Mesenchymal stem cell (in vitro differentiated cells and primary cell): ENCODE measurements at places on chromosomes 3 and 15.

DNA sequence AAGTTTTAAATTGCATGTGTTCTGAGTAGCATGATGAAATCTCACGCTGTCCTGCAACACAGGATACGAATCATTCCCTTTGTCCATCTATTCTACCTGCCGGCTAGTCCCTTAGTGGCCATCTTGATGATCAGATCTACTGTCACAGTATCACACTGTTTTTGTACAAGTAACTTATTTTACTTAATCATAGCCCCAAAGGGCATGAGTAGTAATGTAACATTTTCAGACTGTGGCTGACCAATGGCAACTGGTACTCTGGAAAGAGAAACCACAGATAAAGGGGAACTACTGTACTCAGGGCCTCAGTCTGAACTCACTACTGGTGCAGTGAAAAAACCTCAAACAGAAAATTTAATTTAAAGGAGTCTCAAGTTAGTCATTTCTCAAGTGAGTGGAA lies 127.3 kb upstream of the MRPL3 start:
- DNase-seq, result no peak

GRCh38 chr3:128609294-128609693 lies 41.3 kb downstream of the RPN1 start:
- DNase-seq, result no peak

DNA sequence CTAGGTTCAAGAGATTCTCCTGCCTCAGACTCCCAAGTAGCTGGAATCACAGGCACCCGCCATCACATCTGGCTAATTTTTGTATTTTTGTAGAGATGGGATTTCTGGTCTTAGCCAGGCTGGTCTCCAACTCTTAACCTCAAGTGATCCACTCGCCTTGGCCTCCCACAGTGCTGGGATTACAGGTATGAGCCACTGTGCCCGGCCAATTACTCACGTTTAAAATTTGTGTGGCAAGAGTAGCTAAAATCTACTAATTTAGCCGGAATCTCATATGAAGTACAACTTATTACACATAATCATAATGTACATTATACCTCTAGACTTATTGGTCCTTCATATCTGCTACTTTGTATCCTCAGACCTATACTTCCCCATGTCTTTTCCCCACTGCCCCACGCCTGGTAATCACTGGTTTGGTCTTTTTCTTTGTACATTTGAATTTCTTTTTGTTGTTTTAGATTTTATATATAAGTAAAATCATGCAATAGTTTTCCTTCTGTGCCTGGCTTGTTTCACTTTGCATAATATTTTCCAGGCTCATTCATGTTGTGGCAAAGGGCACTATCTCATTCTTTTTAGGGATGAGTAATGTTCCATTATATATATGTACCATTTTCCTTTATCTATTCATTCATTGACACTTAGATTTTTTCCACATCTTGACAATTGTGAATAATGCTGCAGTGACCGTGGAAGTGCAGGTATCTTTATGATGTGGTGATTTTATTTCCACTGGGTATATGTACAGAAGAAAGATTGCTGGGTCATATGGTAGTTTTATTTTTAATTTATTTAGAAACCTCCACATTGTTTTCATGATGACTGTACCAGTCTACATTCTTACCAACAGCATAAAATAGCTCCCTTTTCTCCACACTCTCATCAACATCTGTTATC lies 605.0 kb upstream of the CBLB start:
- no peak for DNase-seq

- no peak for DNase-seq
Observed at GRCh38 chr3:194070220-194070633, 65.7 kb upstream of the HES1 start.

- DNase-seq, result peak; percentile 22
Observed at GRCh38 chr15:36960179-36960946, 140.0 kb downstream of the MEIS2 start.

- no peak for DNase-seq
Observed at GRCh38 chr3:33750211-33750548, 32.1 kb upstream of the CLASP2 start.

- peak; percentile 50 for DNase-seq
Observed at GRCh38 chr3:107068980-107069379, 308.3 kb upstream of the CCDC54 start.

GRCh38 chr15:66131200-66131599 lies 122.3 kb downstream of the MEGF11 start:
- no peak for DNase-seq

DNA sequence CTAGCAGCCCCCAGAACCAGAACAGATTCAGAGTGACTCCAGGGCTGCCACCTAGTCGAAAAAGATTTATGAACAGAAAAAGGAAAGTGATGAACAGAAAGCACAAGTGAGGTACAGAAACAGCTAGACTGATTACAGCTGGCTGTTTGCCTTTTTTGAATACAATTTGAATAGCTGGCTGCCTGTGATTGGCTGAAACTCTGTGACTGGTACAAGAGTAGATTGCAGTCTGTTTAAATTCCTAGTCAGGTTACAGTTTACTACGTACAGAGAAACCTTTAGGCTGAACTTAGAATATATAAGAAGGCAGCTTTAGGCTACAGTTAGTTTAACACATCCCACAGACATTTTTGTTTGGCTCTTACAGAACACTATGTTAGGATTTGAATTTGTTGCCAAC lies 10.0 kb downstream of the CCDC13 start:
- DNase-seq, result no peak

DNA sequence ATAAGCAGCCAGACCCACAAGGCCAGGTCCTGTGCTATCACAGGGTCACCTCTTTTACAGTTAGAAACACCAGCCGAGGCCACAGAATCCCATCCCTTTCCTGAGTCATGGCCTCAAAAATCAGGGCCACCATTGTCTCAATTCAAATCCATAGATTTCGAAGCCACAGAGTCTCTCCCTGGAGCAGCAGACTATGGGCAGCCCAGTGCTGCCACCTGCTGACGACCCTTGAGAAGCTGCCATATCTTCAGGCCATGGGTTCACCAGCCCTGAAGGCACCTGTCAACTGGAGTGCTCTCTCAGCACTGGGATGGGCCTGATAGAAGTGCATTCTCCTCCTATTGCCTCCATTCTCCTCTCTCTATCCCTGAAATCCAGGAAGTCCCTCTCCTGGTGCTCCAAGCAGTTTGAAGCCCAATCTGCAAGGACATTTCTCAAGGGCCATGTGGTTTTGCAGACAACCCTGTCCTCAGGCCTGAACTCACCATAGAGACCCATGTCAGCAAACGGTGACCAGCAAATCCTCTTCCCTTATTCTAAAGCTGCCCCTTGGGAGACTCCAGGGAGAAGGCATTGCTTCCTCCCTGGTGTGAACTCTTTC lies 39.6 kb downstream of the TGM4 start:
- DNase-seq, result peak; percentile 66

GRCh38 chr3:78022232-78022631 lies 982.3 kb downstream of the ROBO2 start:
- DNase-seq, result no peak

DNA sequence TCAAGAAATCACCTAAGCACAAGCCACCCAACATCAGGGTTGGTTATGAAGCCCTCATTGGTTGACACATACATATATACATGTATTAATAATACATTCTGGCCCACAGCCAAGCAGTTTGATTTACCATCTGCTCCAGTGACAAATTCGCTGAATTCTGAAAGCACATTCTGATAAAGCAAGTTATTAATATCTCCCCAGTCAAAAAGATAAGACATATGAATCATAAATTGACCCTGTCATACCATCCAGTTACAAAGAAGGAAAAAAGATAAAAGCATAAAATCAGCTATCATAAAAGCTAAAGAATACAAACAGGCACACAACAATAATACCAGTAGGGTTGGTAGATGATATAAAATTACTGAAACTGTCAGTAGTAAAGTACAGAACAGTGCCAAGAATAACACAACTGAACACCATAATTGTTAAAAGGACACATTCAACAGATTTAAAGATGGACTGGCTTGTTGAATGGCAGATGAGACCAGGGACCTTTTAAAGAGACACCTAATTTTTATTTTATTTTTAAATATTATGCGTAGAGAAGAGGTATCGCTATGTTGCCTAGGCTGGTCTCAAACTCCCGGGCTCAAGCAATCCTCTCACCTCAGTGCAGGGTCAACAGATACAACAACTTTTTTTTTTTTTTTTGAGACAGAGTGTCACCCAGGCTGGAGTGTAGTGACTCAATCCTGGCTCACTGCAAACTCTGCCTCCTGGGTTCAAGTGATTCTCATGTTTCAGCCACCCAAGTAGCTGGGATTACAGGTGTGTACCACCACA lies 7.7 kb downstream of the SNX4 start:
- peak; percentile 16 for DNase-seq

DNA sequence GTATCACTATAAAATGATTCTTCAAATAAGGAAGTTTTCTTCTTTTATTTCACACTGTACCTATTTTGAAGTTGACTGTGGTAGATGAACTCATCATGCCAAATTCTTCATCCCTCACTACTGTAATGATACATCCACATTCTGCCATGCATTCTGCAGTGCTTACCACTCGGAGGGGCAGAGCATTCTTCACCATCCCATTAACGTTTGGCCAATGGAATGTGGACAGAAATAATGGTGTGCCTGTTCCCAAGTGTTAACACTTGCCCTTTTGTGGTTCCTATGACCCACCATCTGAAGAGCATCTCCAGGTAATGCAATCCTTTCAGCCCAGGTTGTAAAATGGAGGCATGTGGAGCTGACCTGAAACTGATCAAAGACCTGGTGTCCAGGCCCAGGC lies 18.6 kb downstream of the GOLIM4 start:
- no peak for DNase-seq

DNA sequence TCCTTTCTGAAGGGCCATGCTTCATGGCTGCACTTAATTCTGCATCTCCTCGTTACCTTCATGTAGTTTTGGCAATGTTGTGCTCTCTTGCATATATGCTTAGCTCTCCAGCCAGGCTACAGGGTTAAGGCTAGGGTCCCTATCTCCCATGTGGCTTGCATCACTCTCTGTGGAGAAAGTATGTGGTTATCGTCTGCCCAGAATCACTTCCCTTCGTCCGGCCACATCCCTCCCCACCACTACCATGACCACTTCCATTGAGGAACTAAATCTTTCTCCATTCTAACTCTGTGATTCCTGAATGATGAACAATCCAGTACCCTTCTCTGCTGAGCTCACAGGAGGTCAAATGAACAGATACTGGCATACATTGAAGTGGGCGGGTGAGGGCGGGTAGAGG lies 34.0 kb downstream of the WWTR1 start:
- DNase-seq, result no peak

GRCh38 chr15:74489518-74490338 lies 28.8 kb upstream of the UBL7 start:
- DNase-seq, result peak; percentile 56

DNA sequence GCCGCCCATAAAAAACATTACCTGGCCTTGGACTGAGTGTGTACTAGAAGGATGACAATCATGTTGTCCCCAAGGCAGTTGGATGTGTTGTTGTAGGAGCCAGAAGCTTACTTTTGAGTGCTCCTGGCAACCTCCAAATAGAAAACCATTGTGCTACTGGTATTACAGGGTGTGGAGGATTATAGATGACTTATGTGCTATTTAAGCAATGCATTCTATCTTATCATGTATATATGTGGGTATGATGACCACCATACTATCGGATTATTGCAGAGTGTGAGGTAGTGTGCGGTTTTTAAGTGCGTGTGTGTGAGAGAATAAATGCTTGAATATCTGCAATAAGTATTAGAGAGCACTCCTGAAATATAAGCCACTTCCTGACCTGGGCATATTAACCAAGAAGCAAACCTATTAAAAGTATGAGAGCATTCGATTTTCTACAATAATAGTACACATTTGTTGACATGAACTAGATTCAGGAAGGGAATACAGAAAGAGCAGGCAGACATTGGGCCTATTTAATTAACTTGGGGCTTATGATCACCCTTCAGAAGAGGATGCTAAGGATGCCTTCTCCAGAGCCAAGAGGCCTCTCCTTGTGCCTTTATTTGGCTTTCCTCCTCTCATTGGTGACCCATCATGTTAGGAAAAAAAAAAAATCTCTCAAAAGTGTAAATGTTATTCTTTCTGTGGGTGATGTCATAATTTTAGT lies 11.7 kb upstream of the MBNL1 start:
- no peak for DNase-seq

- peak; percentile 98 for DNase-seq
Observed at GRCh38 chr3:10366651-10367101, 45.8 kb upstream of the SEC13 start.

DNA sequence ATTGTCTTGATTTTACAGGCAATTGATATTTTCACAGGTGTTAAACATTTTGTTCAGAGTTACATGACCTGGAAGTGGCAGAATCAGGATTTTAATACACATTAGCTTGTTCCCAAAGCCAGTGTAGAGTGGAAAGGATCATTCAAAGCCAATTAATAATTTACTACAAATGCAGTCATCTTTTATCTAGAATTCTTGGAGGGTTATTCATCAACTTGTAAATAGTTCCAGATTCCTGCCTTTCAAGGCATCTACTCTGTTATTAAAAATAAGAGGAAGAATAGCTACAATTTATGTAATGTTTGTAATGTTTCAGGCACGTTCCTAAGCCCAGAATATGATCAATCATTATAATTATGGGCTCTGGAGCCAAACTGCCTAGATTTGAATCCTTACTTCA lies 358.5 kb downstream of the ZNF385D start:
- no peak for DNase-seq

- DNase-seq, result no peak
Observed at GRCh38 chr3:197366301-197367044, 68.1 kb upstream of the DLG1 start.

- peak; percentile 87 for DNase-seq
Observed at GRCh38 chr15:100093211-100094126, 248.3 kb downstream of the ADAMTS17 start.

DNA sequence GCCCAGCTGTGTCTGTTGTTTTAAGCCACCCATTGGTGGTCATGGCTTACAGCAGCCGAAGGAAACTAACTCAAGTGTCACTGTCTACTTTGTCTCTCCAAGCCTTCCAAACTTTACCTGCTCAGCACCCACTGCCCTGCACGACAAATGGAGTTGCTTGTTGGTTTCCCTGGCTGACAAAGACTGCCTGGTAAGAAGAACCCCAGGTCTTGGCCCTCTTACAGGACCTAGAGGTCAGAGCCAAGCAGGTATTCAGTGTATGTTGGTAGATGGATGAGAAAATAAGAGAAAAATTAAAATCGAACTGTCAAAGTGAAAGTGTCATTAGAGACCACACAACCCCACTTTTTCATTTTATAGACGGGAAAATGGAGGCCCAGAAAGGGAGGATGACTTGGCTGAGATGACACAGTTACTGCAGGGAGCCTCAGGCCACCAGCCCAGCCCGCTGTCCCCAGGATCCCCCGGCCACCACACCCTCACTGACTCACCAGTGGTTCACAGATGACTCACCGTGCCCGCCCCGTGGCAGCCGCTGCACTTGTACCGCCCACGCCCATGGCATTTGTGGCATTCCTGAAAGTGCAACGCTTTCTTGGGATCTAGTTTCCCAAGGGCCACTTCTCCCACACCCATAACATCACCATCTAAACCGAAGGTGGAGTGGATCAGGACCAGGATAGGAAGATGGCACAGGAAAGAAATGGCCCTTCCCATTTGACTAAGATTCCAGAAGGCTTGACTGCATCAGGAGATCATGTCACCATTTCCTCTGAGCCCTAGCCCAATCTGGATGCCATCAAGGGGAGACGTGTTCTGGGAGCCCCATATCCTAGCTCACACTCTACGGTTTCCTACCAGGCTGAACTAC lies 15.2 kb downstream of the SSUH2 start:
- DNase-seq, result peak; percentile 91

GRCh38 chr3:179015551-179016020 lies 56.0 kb downstream of the ZMAT3 start:
- peak; percentile 85 for DNase-seq

GRCh38 chr3:61053781-61054496 lies 197.3 kb downstream of the FHIT start:
- no peak for DNase-seq
